ENCODE measurements at places on chromosomes 3 and 15.

DNA sequence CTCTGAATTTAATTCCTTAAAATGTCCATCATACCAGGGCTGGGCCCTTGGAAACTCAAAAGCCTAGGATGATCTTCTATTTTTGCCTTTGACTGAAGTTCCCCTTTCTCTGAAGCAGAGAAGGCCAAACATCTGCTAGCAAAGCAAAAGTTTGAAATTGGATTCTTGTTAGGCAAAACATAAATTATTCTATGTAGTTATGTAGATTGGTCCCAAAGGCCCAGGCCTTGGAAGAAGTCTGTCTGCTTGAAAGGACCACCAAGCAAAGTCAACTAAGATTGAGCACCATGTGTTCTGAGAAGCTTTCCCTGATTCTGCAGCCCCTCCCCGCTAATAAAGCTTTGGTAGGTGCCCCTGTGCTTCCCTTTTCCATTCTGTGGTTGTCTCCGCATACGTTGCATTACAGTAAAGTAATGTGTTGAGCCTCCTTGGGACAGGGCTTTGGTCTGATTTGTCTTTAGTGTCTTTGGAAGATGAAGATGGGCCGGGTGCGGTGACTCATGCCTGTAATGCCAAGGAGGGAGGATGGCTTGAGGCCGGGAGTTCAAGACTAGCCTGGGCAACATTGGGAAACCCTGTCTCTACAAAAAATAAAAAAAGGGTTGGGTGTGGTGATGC lies 56.4 kb downstream of the RPL39L start:
- no peak for DNase-seq

DNA sequence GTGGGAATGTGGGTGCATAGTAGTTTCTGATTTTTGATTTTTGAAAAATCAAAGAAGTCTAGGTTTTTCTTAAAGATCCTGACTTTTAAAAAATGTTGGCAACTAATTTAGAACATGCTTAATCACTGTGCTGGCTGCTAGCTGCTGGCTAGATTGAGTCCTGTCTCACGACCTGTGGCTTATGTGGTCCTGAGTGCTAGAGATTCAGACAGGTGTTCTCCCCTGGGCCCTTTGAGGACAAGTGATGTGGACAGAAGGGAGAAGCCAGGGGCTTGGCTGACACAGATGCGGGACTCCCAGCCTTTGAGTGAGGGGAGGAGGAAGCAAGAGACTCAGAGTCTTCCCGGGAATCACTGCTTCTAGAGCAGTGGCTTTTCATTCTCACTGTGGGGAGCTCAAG lies 47.5 kb downstream of the CORO2B start:
- DNase-seq = no peak

GRCh38 chr3:128922804-128923459 lies 43.5 kb downstream of the ACAD9 start:
- no peak for DNase-seq

GRCh38 chr15:83204697-83205096 lies 2.9 kb downstream of the HDGFL3 start:
- no peak for DNase-seq

DNA sequence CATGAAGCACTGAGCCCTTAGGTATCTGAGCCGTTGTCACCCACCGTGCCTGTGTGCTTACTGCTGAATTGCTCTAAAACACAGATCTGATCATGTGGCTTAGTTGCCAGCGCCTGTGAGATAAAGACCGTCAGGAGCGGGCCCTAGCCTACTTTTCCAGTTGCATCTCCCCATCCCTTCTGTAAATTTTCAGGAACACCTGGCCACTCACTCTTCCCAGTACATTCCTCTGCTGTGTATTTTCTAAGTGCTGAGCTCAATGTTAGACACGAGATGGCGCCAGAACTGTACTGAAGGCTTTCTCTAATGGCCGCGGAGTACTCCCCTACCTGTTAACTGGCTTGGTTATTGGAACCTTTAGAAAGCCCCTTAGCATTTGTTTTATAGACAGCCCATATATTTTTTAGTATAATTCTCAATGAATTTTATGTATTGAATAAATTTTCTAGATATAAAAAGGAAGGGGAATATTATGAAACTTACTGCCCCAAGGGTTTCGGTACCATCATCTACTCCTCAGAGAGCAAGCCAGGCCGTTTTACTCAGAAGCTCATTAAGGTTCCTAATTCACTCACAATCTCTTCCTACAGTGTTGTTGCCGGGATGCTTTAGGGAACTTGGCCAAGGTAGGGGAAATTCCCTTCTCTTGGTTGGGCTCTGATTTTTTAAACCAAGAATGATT lies 16.7 kb upstream of the WNT7A start:
- DNase-seq = peak; percentile 68
